Endothelial cell (in vitro differentiated cells): ENCODE measurements at places on chromosomes 16 and 17. TPM values are rescaled to one million over a fixed set of nuclear protein-coding genes. Genes with fewer than 3 reads are reported as not detected.

DNA sequence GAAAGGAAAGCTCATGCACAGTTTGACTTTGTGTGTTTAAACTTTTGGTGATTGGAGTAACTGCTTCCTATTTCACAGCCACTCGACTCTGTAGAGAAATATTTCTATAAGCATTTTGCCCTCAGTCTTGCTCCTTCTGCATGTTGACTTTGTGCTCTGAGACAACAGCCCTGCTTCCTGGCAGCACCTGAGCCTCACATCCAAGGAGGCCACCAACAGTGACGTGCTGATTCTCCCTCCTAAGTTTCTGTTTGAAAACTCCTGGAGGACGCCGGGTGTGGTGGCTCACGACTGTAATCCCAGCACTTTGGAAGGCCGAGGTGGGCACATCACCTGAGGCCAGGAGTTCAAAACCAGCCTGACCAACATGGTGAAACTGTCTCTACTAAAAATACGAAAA, 23.9 kb upstream of the WSB1 start:
- peaks cover 5% of the 10 kb centered on the region for H3K27me3 ChIP-seq
- H3K4me3 ChIP-seq: no peak overlapping the region
- H3K36me3 ChIP-seq: no peaks in the 10 kb centered on the region
- no peak for DNase-seq

GRCh38 chr17:17355426-17355825, 52.3 kb downstream of the NT5M start:
- no peak overlapping the region for H3K27ac ChIP-seq
- DNase-seq: no peak
- H3K4me1 ChIP-seq: no peaks in the 10 kb centered on the region
- H3K36me3 ChIP-seq: no peaks in the 10 kb centered on the region
- peaks cover 1% of the 10 kb centered on the region for H3K27me3 ChIP-seq

The ZPBP2 gene
- not detected for total RNA-seq

GRCh38 chr16:73233846-73234424, 186.0 kb upstream of the ZFHX3 start:
- H3K4me3 ChIP-seq: no peak overlapping the region
- H3K4me1 ChIP-seq: peaks cover 13% of the 10 kb centered on the region
- no peaks in the 10 kb centered on the region for H3K36me3 ChIP-seq
- H3K27me3 ChIP-seq: peaks cover 6% of the 10 kb centered on the region
- DNase-seq: no peak

GRCh38 chr17:9434642-9435057, 141.0 kb downstream of the STX8 start:
- no peaks in the 10 kb centered on the region for H3K27me3 ChIP-seq
- H3K36me3 ChIP-seq: no peaks in the 10 kb centered on the region
- no peak for DNase-seq
- no peaks in the 10 kb centered on the region for H3K4me1 ChIP-seq
- H3K27ac ChIP-seq: no peak overlapping the region

DNA sequence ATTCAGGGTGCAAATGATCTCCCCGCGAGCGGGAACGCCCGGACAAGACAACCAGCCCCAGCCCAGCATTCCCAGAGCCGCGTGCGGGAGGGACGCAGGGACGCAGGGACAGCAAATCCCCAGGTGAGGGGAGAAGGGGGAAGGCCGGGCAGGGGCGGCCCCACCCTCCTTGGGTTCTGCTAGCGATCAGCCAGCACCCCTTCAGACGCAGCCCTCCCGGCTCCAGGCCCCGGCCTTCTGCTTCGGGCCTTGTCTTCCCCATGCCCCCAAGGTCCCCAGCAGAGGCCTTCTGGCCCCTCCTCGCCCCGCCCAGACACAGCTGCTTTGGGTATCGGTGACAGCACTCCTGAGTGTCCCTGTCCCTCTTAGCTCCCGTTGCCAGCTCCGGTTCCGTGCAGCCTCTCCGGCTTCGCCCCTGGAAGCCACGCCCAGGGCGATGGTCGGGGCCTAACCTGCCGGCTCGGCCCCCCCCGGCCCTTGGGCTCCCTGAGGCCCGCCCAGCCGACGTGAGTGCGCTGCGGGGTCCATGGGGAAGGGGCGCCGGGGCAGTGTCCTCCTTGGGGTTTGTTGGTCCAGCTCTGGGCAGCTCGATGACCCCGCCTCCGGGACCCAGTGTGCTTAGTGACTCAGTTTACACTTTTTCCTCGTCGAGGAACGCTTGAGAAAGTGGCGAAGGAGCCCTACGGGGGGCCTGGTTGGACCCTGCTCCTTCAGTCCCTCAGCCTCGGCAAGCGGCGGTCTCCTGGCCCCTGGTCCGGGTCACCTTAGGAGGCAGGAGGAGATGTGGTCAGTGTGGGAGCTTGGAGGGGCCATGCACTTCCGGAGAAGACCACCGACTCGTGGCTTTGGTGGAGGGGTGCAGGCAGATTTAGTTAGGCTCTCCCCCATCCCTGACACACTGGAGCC, 50.5 kb upstream of the AMZ2 start:
- H3K4me3 ChIP-seq: no peak overlapping the region
- H3K27ac ChIP-seq: no peak overlapping the region
- H3K4me1 ChIP-seq: peaks cover 13% of the 10 kb centered on the region
- DNase-seq: peak; percentile 20

The CCDC144A gene
- total RNA-seq: 0.90 TPM

The NLRP1 gene
- total RNA-seq: 7.8 TPM

DNA sequence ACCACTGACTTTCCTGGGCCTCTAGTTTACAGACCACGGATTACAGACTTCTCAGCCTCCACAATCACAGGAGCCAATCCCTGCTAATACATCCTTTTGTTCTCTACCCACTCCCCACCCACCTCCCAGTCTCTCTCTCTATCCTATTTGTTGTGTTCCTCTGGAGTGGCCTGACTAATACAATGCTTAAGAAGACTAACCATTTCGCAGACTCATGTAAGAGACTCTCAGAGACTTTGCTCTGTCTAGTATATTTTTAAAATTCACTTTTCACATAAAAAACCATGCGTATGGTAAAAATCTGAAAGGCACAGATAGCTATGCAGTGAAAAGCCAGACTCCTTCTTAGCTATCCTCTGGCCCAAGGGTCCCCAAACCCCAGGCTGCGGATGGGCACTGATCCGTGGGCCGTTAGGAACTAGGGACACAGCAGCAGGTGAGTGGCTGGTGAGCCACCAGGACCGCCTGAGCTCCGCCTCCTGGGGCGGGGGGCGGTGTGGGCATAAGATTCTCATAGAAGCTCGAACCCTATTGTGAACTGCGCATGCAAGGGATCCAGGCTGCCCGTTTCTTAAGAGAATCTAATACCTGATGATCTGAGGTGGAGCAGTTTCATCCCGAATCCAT, 7.6 kb downstream of the PIK3R6 start:
- no peak overlapping the region for H3K27ac ChIP-seq
- peaks cover 13% of the 10 kb centered on the region for H3K4me1 ChIP-seq
- no peak overlapping the region for H3K4me3 ChIP-seq
- DNase-seq: no peak
- peaks cover 2% of the 10 kb centered on the region for H3K27me3 ChIP-seq

- peaks cover 29% of the 10 kb centered on the region for H3K36me3 ChIP-seq
- DNase-seq: no peak
- H3K4me1 ChIP-seq: no peaks in the 10 kb centered on the region
- peaks cover 14% of the 10 kb centered on the region for H3K27me3 ChIP-seq
- H3K27ac ChIP-seq: no peak overlapping the region
These were observed 90.8 kb downstream of the TBC1D16 start for GRCh38 chr17:79944821-79945391.

DNA sequence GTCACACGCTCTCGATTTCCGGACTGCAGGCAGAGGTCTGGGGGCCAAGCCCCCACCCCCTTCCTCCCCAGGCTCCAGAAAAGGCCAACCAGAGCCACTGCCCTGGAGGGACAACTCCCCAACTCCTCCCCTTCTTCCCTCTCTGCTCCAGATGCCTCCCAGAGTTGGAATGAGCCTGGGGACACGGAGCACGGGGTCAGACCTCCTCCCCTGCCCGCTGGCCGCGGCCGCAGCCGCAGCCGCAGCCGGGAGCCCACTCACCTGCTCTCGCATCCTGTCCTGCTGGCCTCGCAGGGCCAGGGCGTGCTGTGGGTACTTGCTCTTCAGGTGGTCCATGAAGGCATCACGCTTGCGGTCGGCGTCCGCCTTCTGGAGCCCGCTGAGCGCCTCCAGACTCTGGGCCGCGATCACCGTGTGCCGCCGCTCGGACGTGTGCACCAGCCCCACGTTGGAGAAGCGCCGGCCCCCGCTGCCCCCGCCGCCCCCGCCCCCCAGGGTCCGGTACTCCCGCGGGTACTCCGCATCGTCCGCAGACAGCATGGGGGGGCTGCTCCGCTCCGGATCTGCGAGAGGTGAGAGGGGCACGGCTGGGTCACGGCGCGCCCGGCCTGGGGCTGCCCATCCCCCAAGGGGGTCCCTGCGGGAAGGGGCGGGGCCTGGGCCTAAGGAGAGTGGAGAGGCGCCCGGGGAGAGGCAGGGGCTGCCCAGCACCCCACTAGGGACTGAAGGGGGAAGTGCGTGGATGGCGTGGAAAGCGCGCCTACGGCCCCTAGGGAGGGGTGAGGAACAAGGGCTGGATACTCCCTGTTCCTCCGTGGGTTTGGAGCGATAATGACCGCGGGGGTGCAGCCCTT, 27.3 kb downstream of the SRCIN1 start:
- H3K36me3 ChIP-seq: no peaks in the 10 kb centered on the region
- H3K4me3 ChIP-seq: no peak overlapping the region
- H3K27ac ChIP-seq: no peak overlapping the region
- H3K4me1 ChIP-seq: peaks cover under 1% of the 10 kb centered on the region

- H3K27me3 ChIP-seq: peaks cover 4% of the 10 kb centered on the region
- no peak for DNase-seq
- H3K4me1 ChIP-seq: peaks cover 58% of the 10 kb centered on the region
- H3K27ac ChIP-seq: peak overlapping the region; percentile 9
- peaks cover 37% of the 10 kb centered on the region for H3K36me3 ChIP-seq
These were observed 12.1 kb downstream of the NDEL1 start for GRCh38 chr17:8447799-8448198.

DNA sequence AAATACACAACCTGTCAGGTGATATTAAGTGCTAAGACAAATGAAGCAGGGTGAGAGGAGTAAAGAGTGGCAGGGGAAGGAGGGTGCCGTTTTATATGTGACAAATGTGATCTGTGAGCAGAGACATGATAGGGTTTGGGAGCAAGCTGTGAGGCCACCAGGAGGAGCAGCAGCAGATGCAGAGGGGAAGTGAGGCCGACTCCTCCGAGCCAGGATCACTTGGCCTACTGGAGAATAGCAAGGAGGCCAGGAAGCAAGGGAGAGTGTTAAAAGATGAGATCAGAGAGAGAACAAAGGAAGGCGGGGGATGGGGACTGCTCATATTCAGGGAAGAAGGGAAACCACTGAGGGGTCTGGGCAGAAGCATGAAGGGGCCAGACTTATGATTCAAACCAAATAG, 129.4 kb downstream of the TANGO6 start:
- H3K27ac ChIP-seq: peak overlapping the region; percentile 87
- peak; percentile 48 for DNase-seq
- peaks cover 3% of the 10 kb centered on the region for H3K27me3 ChIP-seq
- peaks cover 23% of the 10 kb centered on the region for H3K4me1 ChIP-seq
- peak overlapping the region; percentile 8 for H3K4me3 ChIP-seq

The CCDC47 gene
- 58.0 TPM for total RNA-seq

GRCh38 chr17:45335721-45336120, 18.9 kb upstream of the MAP3K14 start:
- H3K4me1 ChIP-seq: peaks cover 26% of the 10 kb centered on the region
- no peak for DNase-seq
- H3K27me3 ChIP-seq: peaks cover 2% of the 10 kb centered on the region
- no peak overlapping the region for H3K27ac ChIP-seq
- H3K4me3 ChIP-seq: no peak overlapping the region

GRCh38 chr16:49699841-49700175, 156.1 kb downstream of the ZNF423 start:
- peaks cover 1% of the 10 kb centered on the region for H3K27me3 ChIP-seq
- peaks cover 47% of the 10 kb centered on the region for H3K4me1 ChIP-seq
- H3K4me3 ChIP-seq: no peak overlapping the region
- H3K36me3 ChIP-seq: peaks cover 3% of the 10 kb centered on the region
- peak overlapping the region; percentile 46 for H3K27ac ChIP-seq

DNA sequence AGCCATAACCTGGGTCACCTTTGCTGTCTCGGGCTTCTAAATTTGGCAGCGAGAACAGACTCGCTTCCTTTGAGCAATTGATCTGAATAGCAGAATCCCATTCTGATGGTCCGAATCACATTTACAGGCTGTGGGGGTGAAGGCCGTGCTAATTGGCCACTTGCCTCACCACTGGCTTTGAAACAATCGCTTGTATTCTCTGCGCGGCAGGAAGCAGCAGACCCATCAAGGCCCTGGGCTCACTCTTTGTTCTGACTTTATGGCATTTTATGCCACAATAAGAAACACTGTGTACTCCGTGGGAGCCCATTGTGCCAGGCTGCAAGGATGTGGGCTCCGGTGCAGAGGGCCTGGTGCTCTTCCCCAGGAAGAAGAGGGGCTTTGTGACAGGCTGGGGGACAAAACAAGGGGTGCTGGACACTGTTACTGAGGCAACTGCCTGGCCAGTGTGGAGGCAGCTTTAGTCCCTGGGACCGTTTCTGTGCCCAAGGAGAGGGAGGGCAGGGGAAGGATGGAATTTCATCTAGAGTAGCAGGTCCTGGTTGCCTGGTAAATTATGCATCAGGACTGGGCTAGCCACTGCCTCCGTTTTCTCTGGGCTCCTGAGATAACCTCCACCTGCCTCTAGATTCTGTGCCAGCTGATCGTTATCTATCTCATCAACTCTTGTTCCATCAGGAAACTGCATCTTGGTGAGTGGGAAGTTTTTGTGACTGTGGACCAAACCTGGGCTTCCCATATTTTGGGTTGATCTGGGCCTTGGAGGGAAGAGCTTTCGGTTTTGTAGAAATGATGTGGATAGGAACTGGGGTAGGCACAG, 78.5 kb downstream of the MRC2 start:
- H3K4me1 ChIP-seq: peaks cover 24% of the 10 kb centered on the region
- H3K4me3 ChIP-seq: peak overlapping the region; percentile 90
- H3K27me3 ChIP-seq: peaks cover 2% of the 10 kb centered on the region
- peak overlapping the region; percentile 87 for H3K27ac ChIP-seq
- H3K36me3 ChIP-seq: peaks cover 14% of the 10 kb centered on the region
- DNase-seq: no peak

The RNF43 gene
- total RNA-seq: 0.56 TPM

The GDPD1 gene
- 3.1 TPM for total RNA-seq

- H3K4me1 ChIP-seq: peaks cover 2% of the 10 kb centered on the region
- no peak overlapping the region for H3K4me3 ChIP-seq
- peaks cover 3% of the 10 kb centered on the region for H3K36me3 ChIP-seq
- H3K27me3 ChIP-seq: peaks cover 3% of the 10 kb centered on the region
- H3K27ac ChIP-seq: no peak overlapping the region
These were observed 3.5 kb upstream of the CDH13 start for GRCh38 chr16:82623241-82623640.

The PRRT2 gene
- 15.0 TPM for total RNA-seq

DNA sequence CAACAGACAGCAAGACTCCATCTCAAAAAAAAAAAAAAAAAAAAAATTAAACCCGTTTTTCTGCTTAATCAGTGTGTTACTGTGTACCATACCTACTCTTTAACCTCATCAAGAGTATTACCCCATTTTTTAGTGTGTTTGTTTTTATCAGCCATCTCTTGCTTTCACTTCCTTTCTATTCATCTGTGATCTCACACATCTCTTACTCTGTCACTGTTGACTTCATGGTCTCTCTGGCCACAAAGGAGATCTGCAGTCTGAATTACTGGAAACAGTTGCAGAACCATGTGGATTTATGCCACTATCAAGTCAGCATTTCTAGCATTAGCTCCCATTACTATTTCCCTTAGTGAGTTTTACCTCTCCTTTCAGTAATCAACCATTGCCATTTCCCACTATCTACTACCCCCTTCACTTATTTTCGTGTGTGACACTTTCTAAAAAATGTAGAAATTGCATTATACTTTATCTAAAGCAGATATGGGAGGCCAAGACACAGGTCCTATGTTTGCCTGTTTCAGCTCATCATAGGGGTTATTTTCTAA, 20.1 kb downstream of the NDEL1 start:
- H3K4me1 ChIP-seq: peaks cover 2% of the 10 kb centered on the region
- DNase-seq: no peak
- peaks cover 42% of the 10 kb centered on the region for H3K36me3 ChIP-seq
